GOT3 (cell line): ENCODE measurements at places on chromosomes 12 and 14.

GRCh38 chr12:13038491-13039161 is 5.6 kb upstream of the FAM234B start:
- no peak for DNase-seq

- DNase-seq: no peak
Measured at GRCh38 chr14:55131370-55132137, 2.5 kb downstream of the LGALS3 start.

- no peak for DNase-seq
Measured at GRCh38 chr12:15733136-15733535, 56.1 kb downstream of the EPS8 start.

DNA sequence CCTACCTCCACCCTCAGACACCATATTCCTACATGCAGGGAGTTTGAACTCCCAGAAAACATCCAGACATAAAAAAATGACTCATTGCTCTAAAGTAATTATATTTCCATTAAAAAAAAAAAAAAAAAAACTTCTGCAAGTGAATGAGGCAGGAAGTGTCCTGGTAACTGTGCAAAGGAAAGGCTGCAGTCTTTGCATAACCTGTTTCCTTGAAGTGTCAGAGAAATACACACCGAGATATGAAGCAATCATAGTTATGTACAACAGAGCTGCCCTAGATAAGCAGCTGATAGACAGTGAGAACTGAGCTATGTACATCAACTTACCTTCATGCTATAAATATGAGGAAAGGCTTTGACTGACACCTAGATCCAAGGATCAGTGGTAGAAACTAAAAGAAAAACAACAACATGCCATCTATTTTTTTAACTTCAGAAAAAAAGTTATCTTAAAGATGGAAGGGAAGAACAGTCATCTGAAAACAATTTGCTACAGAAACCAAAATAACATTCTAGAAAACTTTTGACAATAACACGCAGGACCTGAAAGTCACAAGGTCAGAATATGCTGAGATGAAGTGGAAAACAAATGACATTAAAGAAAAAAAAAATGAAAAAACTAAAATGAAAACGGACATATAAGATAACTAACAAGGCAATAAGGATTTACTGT is 263.2 kb downstream of the SEC23A start:
- no peak for DNase-seq

- no peak for DNase-seq
Measured at GRCh38 chr14:64444140-64444539, 21.2 kb upstream of the AKAP5 start.

GRCh38 chr14:104724407-104724980 is 465 bp downstream of the ADSS1 start:
- no peak for DNase-seq

GRCh38 chr14:94882401-94882800 is 112.5 kb upstream of the GSC start:
- no peak for DNase-seq

DNA sequence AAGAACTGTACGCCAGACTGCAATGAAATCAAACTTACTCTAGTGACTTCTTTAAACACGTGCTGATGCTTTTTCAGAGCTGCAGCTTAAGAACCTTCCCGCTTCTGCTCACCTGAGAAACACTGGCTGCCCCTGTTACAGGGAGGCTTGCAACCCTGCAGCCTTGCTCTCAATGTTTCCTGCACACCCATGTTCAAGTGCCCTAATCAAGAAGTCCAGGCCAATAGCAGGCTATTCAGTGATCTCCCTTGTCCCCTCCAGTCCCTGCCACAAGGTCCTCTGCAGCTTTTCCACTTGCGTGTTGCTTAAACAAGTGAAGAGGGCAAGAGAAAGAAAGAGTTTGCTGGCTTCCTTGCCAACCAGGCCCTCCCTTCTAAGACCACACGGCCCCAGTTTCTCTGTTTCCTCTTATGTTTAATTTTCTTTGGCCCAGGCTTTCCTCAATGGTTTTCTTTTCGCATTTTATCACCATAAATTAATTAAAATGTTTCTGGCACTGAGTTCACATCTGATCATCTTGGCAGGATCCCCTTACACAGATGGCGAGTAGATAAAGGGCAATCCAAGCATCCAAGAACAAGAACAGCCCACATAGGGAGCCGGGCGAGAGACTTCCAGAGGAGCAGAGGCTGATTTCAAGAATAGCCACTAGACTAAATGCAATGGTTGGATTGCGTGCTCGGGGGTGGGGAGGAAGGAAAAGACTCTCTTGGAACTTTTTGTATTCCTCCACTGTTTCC is 82.3 kb upstream of the CDKN3 start:
- DNase-seq: no peak

DNA sequence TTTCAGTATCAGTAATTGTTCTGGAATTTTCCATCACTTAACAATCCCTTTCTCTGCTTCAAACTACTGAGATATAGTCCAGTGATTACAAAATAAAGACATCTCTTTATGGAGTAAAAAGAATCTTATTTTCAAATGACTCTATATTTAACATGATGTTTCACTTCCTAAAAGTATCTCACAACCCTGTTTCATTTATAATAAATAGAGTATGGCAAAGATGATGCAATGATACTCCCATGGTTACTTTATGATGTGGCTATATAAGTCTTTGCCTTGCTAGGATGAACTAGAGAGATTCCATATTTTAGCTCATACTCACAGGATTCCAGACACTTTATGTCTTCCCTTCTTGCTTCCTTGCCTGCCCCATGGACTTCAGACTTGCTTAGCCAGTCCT is 953.5 kb upstream of the MDGA2 start:
- no peak for DNase-seq

DNA sequence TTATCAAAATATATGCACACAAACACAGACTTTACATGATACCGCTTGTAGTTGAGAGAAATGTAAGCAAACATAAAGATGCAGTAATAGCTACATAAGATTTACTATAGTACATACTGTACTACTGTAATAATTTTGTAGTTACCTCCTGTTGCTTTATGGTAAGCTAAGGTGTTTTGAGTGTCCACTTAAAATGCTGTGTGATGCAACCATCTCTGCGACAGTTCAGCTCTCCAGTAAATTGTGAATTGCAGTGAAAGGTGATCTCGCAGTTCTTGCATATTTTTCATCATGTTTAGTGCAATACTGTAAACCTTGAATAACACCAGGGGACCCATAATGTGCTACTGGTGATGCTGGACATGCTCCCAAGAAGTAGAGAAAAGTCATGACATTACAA is 21.6 kb downstream of the ZC3H14 start:
- DNase-seq: no peak

DNA sequence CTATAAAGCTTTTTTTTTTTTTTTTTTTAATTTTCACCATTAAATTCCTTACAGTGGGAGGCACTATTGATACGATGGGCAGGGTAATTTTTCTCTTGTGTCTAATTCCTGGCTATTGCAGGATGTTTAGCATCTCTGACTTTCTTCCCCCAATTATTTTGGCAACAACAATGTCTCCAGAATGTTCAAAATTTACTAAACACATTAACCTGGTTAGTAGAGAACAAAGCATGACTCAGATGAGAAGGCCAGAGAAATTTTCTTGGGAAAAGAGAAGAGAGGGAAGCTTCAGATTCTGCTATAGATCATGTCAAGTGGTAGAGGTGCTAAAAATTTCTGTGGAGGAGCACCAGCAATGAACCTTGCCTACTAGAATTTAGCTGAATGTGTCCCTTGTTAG is 171.5 kb upstream of the PRICKLE1 start:
- no peak for DNase-seq

- no peak for DNase-seq
Measured at GRCh38 chr14:93160353-93160801, 24.3 kb downstream of the MOAP1 start.

DNA sequence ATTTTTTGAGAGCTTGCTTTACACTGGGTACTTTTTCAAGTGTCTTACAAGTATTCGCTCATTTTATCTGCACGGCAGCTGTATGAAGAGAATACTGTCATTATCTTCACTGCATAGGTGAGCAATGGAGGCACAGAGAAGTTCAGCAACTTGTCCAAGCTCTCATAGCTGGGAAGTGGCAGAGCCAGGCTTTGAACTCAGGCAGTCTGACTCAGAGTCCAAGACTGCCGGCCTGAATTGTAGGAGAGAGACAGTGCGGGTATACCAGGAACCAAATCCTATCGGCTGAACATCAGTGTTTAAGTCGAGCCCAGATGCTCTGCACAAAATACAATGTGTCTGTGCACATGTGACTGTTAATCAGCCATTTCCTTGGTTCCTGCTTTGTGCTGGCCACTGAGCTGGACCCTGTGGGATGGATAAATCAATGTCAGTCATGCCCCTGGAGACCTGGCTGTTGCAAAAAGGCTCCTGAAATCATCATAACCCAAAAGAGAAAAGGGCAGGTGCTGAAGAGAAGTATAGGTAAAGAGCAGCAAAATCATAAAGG is 474.6 kb downstream of the DPF3 start:
- no peak for DNase-seq

DNA sequence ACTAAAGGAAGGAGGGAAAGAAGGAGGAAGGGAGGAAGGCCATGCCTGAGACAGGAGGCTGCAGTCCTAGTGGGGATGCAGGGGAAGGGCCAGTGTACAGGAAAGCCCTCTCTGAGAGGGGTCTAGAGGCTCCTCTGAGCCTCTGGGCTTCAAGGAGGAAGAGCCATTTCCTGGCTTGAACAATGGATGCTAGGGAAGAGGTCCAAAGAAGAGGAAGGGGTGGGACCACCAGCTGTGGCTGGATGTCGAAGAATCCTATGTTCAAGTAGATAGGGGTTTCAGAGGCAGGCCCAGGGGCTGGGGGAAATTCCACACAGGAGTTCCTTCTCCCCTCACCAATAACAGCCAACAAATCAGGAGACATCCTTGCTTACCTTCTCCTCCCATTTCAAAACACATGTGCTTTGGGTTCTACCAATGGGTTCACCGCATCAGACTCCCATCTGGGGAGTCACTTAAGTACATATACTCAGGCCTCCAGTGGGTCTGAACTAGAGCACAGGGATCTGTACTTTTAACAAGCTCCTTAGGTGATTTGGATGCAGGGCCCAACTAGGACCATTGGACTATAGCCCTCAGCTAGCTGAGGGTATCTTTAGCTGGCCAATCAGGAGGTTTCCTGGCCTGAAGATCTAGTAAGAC is 32.4 kb downstream of the PRPF40B start:
- DNase-seq: no peak

GRCh38 chr12:27620121-27620520 is 76.1 kb upstream of the REP15 start:
- no peak for DNase-seq

DNA sequence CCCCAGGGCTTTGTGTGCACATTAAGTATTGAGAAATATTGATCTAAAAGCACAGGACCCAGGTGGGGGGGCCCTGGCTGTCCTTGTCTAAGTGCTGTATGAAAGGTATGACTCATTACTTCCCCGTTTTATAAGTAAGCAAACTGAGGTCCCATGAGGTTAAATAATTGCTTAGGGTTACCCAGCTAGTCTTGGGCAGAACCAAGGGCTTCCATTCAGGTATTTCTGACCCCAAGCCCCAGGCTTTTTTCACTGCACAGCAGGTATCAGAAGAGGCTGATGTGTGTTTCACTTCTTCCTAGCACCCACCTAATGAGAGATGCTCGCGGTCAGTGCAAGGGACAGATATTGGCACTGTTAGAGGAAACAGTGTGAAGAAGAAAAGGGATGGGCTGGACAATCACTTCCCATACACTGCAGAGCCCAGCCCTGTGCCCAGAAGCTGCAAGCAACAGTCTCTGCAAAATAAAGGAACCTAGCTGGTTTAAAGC is 4.7 kb upstream of the TC2N start:
- DNase-seq: no peak

GRCh38 chr12:11716794-11717518 is 67.5 kb downstream of the ETV6 start:
- DNase-seq: no peak

- no peak for DNase-seq
Measured at GRCh38 chr12:21662122-21662792, 4.6 kb upstream of the LDHB start.

GRCh38 chr12:29582146-29582545 is 84.7 kb upstream of the OVCH1 start:
- DNase-seq: no peak

DNA sequence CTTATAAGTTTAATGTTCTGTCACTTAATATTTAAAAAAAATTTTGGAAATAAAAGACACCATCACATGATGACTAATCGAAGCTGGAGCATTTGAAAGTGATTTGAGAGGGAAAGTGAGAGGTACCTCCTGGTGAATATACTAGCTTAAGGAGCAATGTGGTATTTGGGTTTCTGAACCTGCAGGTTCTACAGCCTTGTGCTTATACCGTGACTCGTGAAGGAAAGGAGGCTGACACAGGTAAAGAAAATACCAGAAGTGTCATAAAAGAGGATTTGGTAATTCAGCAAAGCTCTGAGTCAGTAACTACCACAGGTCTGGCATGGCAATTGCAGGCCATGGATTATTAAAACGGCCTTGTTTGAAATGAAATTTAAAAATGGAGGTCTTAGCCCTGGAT is 151.0 kb downstream of the SLC38A4 start:
- no peak for DNase-seq

- no peak for DNase-seq
Measured at GRCh38 chr14:26621807-26622560, 24.2 kb upstream of the NOVA1 start.

DNA sequence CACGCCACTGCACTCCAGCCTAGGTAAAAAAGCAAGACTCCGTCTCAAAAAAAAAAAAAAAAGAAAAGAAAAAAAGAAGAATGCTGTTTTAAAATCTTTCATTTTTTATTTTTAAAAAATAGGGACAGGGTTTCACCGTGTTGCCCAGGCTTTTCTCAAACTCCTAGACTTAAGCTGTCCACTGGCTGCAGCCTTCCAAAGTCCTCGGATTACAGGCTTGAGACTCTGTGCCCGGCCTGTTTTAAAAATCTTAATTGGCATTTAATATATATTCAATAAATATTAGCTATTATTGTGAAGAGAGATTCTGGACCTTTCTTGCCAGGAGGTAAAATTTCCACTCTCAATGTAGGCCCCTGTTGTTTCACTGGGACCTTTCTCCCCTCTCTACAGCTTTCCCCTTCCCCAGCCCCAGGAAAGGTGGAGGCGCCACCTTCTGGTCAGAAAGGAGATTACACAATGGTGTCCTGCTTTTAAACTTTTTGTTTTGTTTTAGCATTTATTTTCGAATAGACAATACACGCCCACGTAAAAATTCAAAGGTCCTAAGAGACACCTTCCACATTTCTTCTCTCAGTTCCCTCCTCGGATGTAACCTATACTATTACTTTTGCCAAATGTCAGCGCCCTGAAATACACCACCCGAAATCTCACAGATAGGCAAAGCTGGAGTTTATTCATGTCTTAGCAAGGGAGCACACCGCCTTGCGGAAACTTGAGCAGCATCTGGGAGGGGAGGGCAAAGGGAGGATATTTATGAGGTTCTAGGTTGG is 23.8 kb upstream of the PHC1 start:
- no peak for DNase-seq

- DNase-seq: no peak
Measured at GRCh38 chr14:95463171-95463901, 53.1 kb downstream of the SYNE3 start.

DNA sequence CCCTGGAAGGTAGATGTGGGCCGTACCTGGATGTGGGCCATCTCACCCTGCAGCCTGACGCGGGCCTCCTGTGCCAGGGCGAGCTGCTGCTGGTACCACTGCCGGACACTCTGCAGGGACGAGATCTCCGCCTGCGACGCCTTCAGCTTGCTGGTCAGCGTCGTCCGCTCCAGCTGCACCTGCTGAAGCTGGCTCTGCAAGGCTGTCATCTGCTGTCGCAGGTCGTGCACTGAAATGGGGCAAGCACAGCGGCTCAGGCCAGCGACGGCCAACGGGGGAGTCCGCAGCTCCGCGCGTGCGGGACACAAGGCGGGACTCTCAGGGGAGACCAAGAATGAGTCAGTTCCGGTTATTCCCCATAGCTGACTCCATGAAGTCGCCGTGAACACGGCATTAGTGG is 26.9 kb downstream of the GOLGA3 start:
- no peak for DNase-seq
